Natural killer cell treated with Interleukin-12 subunit alpha and Interleukin-12 subunit beta and Interleukin-15 and Interleukin-18, amount 100 ng/mL, for 72 hours (primary cell): ENCODE measurements at places on chromosomes 3 and 15.

GRCh38 chr3:125051715-125052581 lies 3.8 kb downstream of the HEG1 start:
- DNase-seq = peak; percentile 76

DNA sequence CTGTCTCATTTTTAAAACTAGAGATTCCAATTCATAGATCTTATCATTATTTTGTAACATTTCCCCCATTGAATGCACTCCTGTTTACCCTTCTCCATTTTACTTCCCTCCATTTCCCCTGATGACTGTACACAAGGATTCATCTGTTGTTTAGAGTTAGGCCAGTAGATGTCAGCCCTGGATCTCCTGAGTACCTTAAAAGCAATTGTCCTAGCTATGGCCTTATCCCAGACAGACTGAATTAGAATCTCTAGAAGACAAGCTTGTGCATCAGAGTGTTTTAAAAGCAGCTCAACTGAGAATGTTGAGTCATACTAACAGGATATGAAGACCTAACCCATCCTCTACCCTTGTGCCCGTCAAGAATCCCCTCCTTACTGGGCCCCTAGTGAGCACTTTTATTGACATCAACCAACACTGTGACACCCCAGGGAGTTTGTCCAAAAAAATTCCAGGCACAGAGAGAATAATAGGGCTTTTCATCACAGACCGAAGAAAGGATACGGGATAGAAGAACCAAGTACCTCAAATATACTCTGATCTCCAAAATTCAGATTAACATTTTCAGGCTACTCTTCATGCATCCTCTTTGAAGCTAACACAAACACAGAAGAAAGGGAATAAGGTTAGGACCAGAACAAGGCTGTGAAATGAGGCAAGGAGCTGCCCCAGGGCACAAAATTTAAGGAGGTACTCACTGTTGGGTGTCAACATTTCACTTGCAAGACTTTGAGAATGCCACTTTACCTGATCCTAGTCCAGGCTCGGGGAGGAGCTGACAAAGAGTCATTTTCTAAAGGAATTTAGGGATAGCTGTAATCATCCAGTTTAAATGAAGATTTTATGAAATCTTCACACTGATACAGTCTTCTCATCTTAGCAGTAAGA lies 17.1 kb downstream of the ZBED2 start:
- DNase-seq = no peak

- no peak for DNase-seq
Observed at GRCh38 chr3:112948346-112948838, 26.5 kb downstream of the CD200R1 start.

- DNase-seq = no peak
Observed at GRCh38 chr15:86399041-86399954, 319.6 kb downstream of the AGBL1 start.

DNA sequence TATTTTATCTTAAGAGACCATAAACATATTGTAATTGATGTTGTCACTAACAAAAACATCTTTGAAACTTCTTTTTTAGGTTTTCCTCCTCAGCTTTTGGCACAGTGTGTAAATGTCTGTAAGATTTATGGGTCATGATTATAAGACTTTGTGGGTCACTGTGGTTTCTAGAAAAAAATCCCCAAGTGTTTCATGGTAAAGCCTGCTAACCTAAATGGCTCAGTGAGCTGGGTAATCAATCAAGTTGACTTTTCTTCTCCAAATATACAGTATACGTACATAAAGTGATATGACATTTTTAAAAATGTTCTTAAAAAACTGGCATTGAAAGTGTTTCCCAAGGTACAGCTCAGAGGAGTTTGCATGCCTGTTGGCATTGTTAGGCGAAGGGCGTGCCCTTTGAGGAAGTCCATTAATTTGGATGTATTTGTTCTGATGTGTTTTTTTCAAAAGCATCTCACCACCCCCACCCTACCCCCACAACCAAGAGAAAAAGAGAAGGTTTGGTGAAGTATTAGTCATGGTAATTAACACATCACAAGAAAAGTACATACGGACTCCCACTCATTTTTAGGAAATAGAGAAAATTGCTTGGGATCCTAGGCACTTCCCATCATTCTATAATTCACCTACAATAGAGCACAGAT lies 385.4 kb upstream of the LRRC3B start:
- no peak for DNase-seq

GRCh38 chr3:115525731-115526130 lies 97.6 kb upstream of the GAP43 start:
- DNase-seq = no peak

DNA sequence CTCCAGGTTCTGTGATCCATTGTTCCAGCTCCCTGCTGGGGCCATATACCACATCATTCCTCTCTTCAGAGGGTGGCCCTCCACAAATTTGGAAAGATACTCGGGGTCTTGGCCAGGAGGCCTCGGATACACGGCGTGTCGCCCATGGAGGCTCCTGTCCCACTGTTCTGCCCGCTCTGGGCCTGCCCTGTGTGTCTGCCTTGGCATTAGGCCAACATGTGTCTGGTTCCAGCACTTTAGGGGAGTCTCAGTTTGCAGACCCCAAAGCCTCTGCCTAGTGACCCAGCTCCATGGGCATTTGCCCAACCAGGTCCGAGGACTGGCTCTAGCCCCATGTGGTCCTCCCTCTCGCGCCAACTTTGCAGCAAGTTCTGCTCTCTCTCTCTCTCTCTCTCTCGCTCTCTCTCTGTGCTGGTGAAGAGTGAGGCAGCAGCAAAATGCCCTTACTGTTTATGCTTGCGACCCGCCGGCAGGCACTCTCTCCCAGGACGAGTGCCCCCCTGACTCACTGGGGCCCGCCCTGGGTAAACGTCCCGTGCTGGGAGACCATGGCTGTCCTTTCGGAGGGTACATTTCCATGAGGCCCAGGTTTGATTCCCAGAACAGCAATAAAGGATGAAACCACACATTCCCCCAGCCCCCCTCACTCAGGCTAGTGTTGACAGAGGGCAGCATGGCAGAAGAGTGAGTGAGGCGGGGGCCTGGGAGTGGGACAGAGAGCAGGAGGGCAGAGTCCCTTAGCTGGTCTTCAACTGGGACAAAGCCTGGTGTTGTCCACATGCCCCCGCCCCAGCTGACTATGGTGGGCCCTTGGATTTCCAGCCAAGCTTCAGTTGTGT lies 77.9 kb downstream of the ISG20 start:
- no peak for DNase-seq

- peak; percentile 78 for DNase-seq
Observed at GRCh38 chr15:28955160-28955992, 69.6 kb downstream of the APBA2 start.

DNA sequence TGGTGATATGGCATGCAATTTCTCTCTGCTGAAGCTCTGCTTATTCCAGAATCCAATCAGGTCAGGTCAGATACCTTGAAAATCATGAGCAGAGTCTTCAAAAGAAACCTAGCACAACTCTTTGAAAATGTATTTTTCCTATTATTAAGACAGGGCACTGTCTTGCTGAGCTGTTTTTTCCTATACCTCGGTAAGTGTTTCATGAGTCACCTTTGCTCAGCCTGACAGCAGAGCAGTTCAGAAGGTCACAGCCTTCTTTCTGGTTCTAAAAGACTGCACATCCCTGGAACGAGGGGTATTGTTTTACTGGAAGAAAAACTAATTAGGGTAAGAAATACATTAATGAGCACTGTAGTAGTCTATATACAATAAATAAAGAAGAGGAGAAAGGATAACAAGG lies 422.0 kb downstream of the SOX2 start:
- no peak for DNase-seq

DNA sequence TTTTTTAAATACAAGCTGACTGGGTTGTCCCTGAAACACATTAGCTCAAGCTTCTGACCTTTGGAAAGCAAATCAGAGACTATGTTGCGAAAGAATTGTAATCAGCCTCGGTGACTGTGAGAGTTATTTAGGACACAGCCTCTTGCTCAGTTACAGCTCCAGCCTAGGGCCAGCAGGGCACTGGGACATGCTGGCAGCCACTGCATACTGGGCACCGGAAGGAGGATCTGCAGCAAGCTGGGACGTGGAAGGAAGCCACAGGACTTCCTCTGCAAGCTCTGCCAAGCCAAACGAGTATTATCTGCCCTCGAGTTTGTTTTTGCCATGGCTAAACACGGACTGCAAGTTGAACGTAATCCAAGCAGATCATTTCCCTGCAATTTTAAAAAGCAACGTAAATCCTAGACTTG lies 24.4 kb upstream of the COPG1 start:
- DNase-seq = no peak

DNA sequence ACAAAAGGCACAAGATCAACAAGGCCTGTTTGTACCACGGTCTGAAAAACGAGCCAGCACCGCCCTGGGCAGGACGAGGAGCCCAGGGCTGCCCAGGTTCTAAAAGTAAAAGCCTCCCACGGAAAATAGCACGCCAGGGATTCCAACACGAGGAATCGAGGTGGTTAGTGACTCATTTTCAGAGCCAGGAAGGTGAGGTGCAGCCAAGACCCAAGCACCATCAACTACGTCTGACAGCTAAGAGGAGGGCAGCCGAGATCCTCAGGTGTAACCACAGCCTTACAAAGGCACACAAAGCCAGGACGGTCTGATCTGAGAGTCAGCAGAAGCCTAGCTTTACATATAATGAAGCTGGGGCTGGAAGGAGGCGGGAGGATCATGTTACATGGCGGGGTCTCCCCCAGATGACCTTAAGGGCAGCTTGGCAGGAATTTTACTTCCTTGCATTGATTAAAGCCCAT lies 52.5 kb downstream of the ATP10A start:
- no peak for DNase-seq

- no peak for DNase-seq
Observed at GRCh38 chr3:105093371-105094252, 273.1 kb upstream of the ALCAM start.

DNA sequence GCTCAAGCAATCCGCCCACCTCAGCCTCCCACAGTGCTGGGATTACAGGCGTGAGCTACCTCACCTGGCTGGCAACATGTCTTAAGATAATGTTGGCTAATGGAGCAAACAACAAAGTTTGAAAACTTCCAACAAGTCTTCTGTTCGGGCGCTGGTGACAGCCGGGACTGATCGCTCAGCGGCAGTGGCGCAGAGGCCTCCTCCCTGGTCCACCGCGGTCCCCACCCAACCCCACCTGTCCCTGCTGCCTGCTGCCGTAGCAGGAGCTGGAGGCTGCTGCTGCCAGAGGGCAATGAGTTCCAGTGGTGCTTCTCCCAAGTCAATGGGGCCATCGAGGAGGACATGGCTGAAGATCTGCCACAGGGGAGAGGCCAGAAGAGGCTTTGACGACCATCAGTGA lies 12.1 kb downstream of the DLEC1 start:
- no peak for DNase-seq

- DNase-seq = no peak
Observed at GRCh38 chr3:120203016-120203415, 82.0 kb downstream of the GPR156 start.

GRCh38 chr3:29083081-29083480 lies 197.8 kb upstream of the RBMS3 start:
- DNase-seq = no peak

GRCh38 chr3:4279516-4280105 lies 23.6 kb upstream of the SETMAR start:
- DNase-seq = no peak

DNA sequence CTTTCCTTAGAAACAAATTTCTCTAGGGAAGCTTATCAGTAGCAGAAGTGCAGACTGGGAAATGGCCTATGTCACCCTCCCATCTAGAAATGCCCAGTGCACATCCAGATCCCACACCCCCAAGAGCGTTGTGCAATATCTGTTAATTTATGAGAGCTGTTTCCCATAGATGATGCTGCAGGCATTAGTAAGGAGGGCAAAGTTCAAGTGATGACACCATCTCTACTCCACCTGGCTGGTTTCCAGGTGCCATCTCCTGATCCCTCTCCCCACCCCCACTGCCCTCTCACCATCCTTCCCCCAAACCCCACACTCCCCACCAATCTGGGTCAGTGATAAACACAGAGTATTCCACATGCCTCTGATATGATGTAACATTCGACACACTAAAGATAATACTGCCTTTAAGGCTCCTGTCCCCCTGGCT lies 39.4 kb downstream of the AGTR1 start:
- DNase-seq = no peak

GRCh38 chr15:42273900-42274701 lies 868 bp upstream of the TMEM87A start:
- DNase-seq = peak; percentile 65

GRCh38 chr15:96353416-96353929 lies 23.0 kb downstream of the NR2F2 start:
- DNase-seq = no peak

DNA sequence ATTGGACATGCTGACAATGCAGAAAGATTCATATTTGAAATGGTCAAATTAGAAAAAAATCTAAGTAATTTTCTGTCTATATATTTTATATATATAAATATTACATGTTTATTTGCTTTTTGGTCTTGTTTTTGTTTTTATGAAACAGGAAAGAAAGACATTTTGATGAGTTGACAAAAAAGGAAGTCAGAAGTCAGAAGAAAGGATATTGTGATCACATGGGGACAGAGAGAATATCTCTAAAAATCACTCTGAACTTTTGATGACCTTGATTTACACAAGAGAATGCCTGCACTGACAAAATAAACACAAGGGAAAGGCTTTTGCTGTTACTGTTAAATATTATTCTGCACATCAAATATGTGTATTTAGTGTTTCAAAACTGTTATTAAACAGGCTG lies 811.2 kb downstream of the SI start:
- no peak for DNase-seq

DNA sequence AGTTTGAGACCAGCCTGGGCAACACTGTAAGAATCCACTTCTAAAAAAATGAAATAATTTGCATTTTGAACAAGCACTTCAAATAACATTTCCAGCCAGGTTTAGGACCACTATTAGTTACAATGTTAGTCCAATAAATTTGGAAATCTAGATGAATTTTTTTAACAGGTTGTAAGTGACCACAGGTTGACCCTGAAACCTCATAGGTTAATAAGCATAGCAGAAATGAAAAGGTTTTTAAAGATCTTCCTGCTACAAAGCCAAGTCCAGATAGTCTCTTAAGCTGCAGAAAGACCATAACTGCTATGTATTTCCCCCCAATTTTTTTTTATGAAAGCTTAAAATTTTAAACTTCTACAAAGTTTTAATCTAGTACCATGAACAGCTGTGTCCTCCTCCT lies 1.5 kb upstream of the NIT2 start:
- no peak for DNase-seq

- no peak for DNase-seq
Observed at GRCh38 chr3:6862041-6862879, 1.3 kb downstream of the GRM7 start.

DNA sequence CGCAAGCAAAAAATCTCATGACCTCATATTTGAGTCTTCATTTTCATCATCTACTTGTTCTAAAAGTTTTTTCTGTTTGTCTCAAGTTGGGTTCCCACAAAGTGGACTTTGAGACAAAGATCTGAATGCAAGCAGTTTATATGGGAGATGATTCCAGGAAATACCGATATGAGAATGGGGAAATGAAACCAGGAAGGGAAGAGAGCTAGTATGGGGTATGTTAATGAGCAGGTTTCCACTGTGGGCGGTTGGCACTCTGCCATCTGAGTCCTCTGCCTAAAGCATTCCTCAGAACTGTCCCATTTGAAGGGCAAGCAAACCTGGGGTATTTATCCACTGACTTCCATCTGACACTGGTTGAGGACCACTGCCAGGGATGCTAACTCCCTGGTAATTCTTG lies 8.8 kb downstream of the ADPRH start:
- no peak for DNase-seq

- DNase-seq = no peak
Observed at GRCh38 chr3:30012941-30013543, 593.4 kb upstream of the TGFBR2 start.

- no peak for DNase-seq
Observed at GRCh38 chr3:85726241-85726640, 767.5 kb downstream of the CADM2 start.

- DNase-seq = no peak
Observed at GRCh38 chr3:142542054-142542453, 36.5 kb downstream of the ATR start.

- no peak for DNase-seq
Observed at GRCh38 chr15:81106560-81106959, 27.5 kb upstream of the CFAP161 start.
